Left ventricle myocardium inferior (tissue), 1 donor: ENCODE measurements at places on chromosomes 16 and 17. TPM values are rescaled to one million over a fixed set of nuclear protein-coding genes. Genes with fewer than 3 reads are reported as not detected.

PMFBP1 gene
- total RNA-seq, result 0.05 TPM

DNA sequence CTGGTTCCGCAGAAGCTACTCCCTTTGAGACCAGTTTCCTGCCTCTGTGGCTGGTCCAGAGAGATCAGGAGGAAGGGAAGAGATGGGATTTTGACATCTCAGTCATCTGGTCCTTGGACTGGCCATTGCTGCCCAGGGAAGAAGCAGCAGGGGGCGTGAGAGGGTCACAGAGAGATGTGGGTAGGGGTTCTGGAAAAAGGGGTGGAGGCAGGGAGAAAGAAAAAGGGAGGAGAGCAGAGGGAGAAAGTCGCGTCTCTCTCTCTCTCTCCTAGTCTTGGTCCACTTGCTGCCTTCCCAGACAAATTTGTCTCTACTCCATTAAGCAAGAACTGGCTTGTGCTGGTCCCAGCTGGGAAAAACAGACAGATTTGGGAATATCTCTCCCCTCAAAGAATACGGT is 4.4 kb downstream of the SHBG start:
- DNase-seq, result peak; percentile 46

DNA sequence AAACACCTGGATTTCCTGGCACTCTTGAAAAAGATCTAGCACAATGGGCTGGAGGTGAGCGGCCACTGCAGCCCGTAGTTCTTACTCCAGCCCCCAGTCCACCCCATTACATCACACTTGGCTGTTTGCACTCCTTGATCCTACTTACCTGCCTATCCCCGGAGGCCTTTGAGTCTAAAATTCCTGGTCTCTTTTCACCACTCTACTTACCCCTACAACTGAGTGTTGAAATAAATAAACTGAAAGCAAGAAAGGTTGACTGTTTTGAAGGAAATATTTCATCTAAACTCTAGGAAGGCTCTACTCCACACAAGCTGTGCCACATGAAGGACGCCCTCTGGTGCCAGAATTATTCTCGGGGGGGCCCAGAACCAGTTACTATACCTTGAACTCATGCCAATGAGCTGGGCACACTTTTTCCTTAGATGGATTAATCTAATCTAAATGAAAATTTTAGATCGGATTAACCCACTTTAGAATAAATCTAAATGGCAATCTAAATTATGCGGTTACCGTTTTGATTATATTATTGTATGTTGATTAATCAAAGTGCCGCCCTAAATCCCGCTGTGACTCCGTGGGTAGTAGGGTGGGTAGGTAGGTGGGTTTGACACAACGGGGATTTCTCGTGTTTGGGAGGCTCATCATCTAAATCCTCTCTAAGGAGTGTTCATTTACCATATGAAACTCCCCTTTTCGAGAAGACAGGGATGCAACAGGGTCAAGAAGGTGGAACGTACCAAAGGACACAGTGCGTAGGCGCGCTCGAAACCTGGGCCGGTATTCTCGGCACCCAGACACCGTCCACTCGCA is 651 bp upstream of the EIF1 start:
- DNase-seq, result peak; percentile 47

AIPL1 gene
- not detected for total RNA-seq

TBC1D3I gene
- total RNA-seq, result not detected

LCMT1 gene
- total RNA-seq, result 41.1 TPM

DNA sequence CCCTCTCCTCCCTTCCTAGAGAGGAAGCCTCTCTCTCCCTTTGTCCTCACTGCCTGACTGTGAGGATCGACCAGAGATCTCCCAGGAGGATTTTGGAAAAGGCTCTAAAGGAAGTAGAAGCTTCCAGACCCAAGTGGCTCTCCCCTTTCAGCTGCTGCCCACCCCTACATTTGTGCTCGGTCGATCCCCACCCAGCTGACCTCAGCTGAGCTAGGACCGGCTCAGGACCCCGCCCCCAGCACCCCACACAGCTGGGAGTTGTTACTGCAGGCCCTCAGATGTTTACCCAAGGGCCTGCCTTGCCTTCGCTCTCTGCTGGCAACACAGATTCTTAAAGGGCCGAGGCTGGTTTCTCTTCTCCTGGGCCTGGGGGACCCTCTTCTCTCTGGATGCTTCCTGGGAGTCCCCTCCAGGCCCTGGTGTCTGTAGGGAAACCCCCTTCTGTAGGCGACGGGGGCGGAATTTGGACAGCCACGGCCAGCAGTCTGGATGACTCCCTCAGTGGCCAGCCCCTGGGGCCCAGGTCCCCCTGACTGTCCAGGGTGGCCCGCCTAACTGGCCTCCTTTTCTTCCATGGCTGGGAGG is 26.9 kb upstream of the TIMP2 start:
- DNase-seq, result no peak

DNA sequence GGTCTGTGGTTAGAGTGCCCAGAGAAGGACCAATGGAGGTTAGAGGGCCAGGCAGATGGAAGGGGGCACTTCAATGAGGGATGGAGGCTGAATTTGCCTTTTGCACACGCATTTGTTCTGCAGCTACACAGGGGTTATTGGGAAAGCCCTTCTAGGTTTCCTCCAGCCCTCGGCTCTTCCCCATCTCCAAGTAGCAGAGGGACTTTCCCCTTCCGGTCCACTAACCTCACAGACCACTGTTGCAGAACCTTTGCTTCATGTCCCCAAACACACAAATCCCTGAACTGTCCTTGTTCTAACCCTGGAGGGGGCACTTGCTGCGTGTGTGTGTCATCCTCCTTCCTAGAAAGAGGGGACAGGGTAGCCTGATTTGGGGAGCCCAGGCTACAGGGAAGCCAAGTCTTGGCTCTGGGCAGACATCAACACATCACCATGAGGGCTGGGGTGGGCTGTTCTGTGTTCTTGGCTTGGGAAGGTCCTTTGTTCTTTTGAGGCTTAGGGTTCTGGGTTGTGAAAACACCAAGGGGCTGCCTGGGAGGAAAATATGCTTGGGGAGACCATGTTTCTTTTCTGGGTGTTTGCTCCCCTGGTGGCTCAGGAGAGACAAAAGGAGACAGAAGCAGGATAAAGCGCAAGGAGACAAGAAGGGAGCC is 7.3 kb upstream of the NR1D1 start:
- DNase-seq, result peak; percentile 25

DNA sequence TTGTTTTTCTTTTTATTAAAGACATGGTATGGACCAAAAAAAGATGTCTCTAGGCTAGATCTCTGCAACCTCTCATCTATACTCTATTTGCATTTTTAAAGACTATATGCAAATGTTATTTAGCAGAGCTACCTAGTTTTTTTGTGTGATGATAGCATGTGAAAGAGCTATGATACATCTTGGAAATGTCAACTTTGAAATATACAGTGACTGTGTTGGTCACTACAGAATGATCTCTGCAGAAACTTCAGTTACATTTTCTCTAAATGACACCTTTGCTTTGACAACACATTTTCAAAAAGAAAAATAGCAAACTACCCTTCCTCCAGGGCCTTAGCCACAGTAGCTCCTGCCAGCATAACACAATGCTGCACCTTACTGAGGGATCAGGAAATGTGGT is 86.6 kb downstream of the PRKCB start:
- DNase-seq, result no peak

GRCh38 chr16:82116535-82116934 is 53.5 kb downstream of the MPHOSPH6 start:
- no peak for DNase-seq

DNA sequence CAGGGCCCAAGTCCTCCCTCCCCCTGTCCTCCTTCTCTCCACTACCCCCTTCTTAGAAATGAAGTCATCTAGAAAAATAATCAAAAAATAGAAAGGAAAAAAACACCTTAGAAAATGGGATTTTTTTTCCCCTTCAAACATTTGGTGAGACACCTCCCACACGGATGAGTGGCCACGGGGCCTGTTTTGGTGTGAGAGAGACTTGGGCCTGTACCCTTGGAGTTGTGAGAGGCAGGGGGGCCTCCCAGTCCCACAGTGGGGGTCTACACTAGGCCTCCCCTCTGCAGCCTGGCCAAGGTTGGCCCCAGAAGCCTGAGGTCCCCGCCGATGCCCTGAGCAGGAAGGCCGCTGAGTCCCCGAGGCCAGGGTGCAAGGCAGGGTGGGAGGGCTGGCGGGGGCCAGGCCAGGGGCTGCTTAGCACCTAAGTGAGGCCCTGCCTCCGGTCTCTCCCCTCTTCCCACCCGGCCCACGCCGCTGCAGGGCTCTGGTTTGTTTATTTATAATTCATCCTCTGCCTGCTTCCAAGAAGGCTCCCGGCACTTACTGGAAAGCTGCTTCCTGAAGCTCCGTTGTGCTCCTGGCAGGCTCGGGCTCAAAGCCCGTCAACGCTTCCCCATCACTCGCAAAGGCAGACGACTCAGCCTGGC is 26.4 kb downstream of the NPTX1 start:
- no peak for DNase-seq

RMI2 gene
- total RNA-seq, result 0.60 TPM

CES4A gene
- total RNA-seq, result 11.0 TPM

GRCh38 chr17:29021226-29021625 is 15.4 kb upstream of the SEZ6 start:
- DNase-seq, result no peak

DNA sequence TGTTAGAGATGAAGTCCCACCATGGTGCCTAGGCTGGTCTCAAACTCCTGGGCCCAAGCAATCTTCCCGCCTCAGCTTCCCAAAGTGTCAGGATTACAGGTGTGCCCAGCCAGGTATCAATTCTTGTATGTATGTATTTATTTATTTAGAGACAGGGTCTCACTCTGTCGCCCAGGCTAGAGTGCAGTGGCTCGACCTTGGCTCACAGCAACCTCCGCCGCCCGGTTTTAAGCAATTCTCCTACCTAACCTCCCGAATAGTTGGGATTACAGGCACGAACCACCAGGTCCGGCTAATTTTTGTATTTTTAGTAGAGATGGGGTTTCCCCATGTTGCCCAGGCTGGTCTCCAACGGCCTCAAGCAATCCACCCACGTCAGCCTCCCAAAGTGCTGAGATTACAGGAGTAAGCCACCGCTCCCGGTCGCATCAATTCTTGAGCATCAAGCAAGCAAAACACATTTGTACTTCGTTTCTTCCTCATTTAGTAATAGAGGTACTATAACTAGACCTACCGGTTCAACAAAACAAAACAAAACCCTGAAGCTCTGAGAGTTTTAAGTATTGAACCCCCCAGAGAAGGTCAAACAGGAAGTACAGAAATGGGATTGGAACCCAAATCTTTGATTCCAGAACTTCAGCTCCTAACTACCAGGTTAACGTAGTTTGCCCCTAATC is 1.0 kb upstream of the ZNF500 start:
- DNase-seq, result no peak

CYGB gene
- total RNA-seq, result 24.1 TPM

ACAP1 gene
- 13.4 TPM for total RNA-seq

OR4D1 gene
- total RNA-seq, result not detected

- no peak for DNase-seq
These were observed 54.6 kb downstream of the STX8 start for GRCh38 chr17:9521062-9521461.

- DNase-seq, result no peak
These were observed 25.5 kb downstream of the NSMCE1 start for GRCh38 chr16:27242868-27243590.

C16orf96 gene
- 0.08 TPM for total RNA-seq

RNF222 gene
- not detected for total RNA-seq

- no peak for DNase-seq
These were observed 89.2 kb downstream of the MAP2K6 start for GRCh38 chr17:69503711-69504110.

GRCh38 chr16:67763066-67763465 is 43.3 kb downstream of the RANBP10 start:
- DNase-seq, result no peak

TP53TG3D gene
- 0.80 TPM for total RNA-seq

ABCA10 gene
- 4.2 TPM for total RNA-seq

DNA sequence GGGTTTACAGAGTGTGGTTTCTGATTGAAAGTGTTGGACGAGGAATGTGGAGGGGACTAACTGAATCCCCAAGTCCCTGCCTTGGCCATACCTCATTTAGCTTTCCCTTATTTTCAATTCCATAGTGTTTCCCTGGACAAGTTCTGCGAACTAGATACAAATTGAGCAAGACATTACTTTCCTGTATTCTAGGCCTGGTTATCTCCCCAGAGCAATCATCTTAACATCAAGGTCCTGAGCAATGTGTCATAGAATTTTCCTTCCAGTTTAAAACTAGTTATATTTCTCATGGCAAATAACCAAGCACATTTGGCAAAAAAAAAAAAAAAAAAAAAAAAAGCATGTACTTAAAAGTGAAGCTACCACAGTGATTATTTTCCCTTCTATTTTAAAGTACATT is 330.1 kb downstream of the CDH11 start:
- no peak for DNase-seq

DNA sequence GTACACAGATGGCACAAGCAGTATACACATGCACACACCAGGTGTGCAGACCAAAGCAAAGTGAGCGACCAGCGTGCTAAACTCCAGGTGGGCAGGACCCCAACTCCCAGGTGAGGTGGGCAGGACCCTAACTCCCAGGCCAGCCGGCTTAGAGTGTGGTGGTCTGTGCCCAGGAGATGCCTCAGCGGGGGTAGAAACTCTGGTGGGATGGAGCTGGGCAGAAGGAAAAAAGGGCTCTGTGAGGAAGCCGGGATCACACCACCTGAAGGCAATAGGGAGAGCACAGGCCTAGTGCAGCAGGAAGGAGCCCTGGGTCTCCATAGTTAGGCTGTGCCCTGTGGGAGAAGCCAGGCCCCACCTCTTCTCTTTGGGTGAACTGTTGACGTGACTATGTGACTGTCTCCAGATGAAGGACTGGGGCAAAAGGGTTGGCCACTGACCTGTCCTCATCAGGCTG is 1.6 kb upstream of the FOXJ1 start:
- DNase-seq, result no peak

GRCh38 chr16:81797443-81797842 is 18.4 kb downstream of the PLCG2 start:
- no peak for DNase-seq

GRCh38 chr16:1981398-1981836 is at the start of gene NOXO1:
NOXO1 (minus strand) TSS chr16:1981469; CDS start chr16:1981179, 290 bp downstream.
- no peak for DNase-seq

CNGB1 gene
- not detected for total RNA-seq

DNA sequence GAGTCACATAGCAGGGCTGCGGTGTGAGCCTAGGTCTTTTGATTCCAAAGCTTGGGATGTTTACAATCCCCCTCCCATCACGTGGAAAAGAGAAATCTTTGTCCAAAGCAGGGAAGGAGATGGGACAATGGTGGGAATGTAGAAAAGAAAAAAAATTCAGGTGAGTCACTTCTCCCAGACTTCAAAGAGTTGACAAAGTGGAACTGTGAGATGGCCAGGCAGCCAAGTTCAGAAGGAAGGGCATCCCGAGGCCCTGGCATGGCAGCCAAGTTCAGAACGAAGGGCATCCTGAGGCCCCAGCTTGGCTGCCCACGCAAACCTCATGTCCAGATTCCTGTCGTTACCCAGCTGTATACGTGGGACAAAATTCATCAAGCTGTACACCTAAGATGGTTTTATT is 47.5 kb downstream of the FOXL1 start:
- no peak for DNase-seq

DNA sequence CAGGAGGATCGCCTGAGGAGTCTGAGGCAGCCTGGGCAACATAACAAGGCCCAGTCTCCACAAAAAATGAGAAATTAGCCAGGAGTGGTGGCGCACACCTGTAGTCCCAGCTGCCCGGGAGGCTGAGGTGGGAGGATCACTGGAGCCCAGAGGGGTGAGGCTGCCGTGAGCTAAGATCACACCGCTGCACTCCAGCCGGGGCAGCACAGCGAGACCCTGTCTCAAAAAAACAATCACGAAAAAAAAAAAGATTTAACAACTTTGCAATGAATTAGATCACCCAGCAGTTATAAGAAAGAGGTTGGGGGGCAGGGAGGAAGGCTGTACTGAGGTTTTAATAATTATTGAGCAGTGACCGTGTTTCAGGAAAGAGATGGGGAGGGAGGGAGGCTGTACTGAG is 49.4 kb downstream of the RPH3AL start:
- no peak for DNase-seq

CHST5 gene
- 0.85 TPM for total RNA-seq

GRCh38 chr17:34725008-34725407 is 145.6 kb downstream of the TMEM132E start:
- no peak for DNase-seq
